ENCODE measurements at places on chromosomes 2 and 18. TPM values are rescaled to one million over a fixed set of nuclear protein-coding genes. Genes with fewer than 3 reads are reported as not detected.

Gene POTEJ
- not detected for total RNA-seq

GRCh38 chr2:183222751-183223150 lies 98.5 kb downstream of the NUP35 start:
- no peak for DNase-seq

Gene YES1
- total RNA-seq, result 148 TPM

Gene DOK6
- total RNA-seq, result not detected

DNA sequence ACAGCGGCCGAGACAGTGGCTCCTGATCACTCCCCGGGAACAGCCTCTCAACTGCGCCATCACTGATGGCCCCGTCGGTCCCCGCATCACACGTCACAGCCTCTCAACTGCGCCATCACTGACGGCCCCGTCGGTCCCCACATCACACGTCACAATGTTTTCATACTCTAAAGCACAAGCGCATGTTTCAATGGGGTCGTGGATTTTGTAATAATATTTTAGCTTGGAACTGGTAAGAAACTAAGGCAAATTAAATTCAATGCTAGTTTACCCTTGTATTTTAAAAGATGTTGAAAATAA lies 44.2 kb upstream of the CTDP1 start:
- no peak for DNase-seq

DNA sequence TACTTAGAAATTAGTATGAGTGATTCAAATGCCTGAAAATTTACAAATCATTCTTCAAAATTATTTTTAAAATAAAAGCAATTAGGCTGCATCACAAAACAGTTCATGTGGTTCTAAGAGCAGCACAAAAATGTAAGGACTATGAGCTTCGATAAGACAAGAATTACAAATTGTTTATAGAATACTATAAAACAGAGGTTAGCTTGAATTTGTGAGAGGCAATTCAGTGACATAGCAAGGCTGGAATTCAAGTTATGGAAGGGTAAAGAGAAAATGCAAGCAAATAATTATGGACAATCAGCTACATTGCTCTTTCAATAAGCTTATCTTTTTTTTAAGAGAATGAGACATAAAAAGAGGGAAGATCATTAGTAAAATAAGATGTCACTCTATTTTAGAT lies 7.1 kb upstream of the XIRP2 start:
- DNase-seq, result no peak

DNA sequence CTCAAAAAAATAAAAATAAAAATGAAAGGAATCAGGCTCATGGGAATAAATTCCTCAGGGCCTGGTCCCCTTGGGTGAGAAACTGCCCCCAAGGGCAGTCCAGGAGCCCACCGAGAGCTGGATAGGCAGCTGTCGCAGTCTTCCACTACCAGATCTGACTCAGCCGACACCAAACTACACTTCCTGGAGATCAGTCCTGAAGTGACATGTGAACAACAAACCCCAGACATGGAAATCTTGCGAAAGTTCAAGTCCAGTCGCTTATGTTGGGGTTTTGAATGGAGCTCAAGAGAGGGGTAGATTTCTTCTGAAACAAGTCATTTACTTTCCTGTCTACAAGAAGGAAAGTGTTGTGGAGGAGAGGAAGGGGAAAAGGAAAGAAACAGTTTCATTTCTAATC lies 12.9 kb downstream of the ADCY3 start:
- no peak for DNase-seq

GRCh38 chr2:145096582-145096981 lies 576.7 kb upstream of the ZEB2 start:
- peak; percentile 71 for DNase-seq

Gene POTEF
- total RNA-seq, result not detected
